Spinal cord (tissue), 10 donors: ENCODE measurements at places on chromosomes 3 and 15. TPM values are rescaled to one million over a fixed set of nuclear protein-coding genes. Genes with fewer than 3 reads are reported as not detected.

DNA sequence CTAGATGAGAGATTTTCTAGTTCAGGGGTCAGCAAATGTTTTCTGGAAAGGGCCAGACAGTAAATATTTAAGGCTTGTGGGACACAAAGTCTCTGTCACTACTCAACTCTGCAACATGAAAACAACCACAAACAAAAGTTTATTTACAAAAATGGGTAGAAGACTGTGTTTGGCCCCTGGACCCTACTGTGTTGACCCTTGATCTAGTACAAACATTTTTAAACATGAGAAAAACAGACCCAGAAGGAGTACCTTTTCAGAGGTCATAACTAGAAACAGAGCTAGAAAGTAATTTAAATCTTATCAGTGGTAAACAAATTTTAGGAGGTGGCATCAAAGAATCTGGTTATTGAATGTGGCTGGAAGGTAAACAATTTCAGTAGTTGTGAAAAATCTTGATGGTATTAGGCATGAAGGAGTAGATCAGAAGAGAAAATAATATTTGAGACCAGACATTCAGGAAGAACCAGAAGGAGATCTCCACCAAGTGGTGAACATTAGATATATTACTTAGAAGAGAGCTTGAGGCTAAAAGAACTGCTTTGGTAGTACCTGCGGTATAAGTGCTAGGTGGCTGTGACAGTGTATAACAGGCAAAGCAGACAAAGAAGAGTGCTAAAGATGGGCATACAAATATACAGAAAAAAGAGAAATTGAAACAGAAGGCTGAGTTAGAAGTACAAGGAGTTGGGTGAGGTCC is 101.7 kb downstream of the NR1I2 start:
- no peak for DNase-seq

GRCh38 chr3:188700501-188700900 is 471.3 kb upstream of the TPRG1 start:
- DNase-seq: no peak

CIB2 gene
- 18.4 TPM for total RNA-seq

BFSP2 gene
- not detected for total RNA-seq

- DNase-seq: peak; percentile 78
Observed at GRCh38 chr3:105691053-105691452, 177.8 kb downstream of the CBLB start.

PAQR9 gene
- 0.66 TPM for total RNA-seq

C3orf85 gene
- total RNA-seq: not detected

GRCh38 chr3:107035176-107035575 is 342.1 kb upstream of the CCDC54 start:
- no peak for DNase-seq

- DNase-seq: no peak
Observed at GRCh38 chr3:64726414-64727090, 38.8 kb upstream of the ADAMTS9 start.

ERICH6 gene
- 0.40 TPM for total RNA-seq

DNA sequence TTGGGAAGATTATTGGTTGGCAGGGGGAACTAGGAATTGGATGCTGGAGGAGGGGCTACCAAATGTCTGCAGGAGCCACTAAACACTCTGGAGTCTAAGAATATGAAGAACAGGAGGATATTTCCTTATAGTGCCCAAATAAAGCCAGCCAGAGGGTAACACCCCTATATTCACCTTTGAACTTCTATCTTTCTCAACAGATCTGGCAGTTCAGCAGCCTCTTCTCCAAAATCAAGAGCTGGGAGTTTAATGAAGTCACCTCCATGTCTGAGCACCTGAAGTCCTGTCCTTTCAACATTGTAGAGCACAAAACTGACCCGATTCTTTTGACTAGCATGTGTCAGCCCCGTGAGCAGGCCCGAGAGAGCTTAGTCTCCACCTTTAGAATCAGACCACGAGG is 33.3 kb downstream of the FBXO40 start:
- no peak for DNase-seq

GRCh38 chr3:168884353-168884903 is 779.1 kb downstream of the MECOM start:
- DNase-seq: peak; percentile 37

DNA sequence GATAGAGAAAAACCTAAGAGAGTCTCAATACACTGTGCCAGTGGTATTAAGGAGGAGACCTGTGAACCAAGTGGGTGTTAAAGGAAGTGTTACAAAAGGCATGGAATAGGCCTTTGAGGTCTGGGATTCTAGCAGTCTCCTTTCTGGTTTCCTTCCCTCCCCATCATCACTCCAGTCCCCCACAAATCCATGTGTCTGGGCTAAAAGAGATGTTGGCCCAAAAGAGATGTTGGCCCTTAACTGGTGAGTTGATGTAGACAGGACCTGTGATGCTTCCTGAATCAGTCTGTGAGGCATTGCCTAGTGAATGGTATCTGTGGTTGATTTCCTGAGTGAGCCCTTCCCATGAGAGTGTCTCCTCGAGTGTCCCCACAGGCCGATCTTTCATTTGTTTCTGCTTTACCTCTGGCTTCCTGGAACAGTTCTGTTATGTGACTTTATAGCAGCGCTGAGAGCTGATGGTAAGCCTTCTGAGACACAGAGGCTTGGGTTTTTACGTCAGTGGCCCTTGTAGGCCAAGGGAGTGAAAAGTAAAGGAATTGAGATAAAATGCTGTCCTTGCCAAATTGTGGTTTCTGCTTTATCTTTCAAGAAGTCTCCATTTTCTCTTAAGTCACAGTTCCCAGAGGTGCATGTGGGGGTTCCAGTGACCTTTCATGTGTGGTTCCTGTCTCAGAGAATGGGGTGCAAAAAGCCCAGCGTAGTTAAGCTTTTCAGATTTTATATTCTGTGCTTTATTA is 87.8 kb downstream of the KLHL25 start:
- DNase-seq: no peak
